CD8-positive, alpha-beta memory T cell (primary cell): ENCODE measurements at places on chromosomes 1 and 21. TPM values are rescaled to one million over a fixed set of nuclear protein-coding genes. Genes with fewer than 3 reads are reported as not detected.

DNA sequence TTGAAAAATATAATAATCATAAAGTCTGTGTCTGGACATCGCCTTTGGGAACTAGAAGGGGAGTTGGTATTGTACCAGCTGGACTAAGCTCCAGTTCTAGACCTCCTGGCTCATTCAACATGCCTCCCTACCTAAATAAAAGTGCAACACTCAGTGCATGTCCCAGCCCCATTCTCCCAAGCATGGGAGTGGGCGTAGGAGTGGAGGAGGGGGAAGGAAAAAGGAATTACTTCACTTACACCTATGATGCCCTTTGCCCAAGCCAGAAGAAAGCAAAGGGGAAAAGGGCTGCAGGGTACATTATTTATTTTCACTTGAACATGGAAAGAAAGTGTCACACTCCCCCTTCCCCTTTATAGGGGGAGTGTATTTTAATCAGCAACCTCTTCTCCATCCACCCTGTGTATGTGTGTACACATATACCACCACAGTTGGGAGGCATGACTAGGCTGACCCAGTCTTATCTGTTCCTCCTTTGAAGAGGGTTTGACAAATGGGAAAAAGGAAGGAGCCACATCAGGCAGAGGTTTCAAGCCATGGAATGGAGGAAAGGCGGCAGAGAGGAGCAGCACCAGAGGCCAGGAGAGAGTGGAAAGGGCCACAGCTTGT is 3.2 kb downstream of the NIT1 start:
- no peak for DNase-seq
- H3K27me3 ChIP-seq = no peaks in the 10 kb centered on the region
- H3K4me3 ChIP-seq = no peak overlapping the region
- H3K36me3 ChIP-seq = peaks cover 30% of the 10 kb centered on the region
- H3K4me1 ChIP-seq = peaks cover 35% of the 10 kb centered on the region

DNA sequence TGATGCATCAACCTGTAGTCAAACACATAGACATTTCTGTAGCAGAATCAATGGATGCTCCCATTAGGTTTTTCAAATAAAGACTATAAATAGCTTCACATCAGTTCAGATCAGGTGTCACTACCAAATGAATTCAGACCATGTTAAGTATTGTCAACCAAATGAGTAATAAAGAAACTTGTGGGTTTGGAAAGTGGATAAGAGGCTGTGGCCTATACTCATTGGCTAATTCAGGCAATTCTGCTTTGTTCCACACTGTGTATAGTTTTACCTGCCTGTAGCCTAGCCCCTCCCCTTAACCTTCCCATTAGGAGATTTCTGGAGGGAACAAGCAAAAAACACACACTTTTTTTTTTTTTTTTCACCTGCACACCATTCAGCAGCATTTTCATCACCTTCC is 321.2 kb downstream of the HLX start:
- H3K36me3 ChIP-seq = no peaks in the 10 kb centered on the region
- DNase-seq = no peak
- no peak overlapping the region for H3K27ac ChIP-seq
- H3K4me1 ChIP-seq = no peaks in the 10 kb centered on the region
- no peak overlapping the region for H3K4me3 ChIP-seq

GRCh38 chr1:205416322-205416721 is 5.5 kb downstream of the LEMD1 start:
- H3K27ac ChIP-seq = no peak overlapping the region
- H3K27me3 ChIP-seq = no peaks in the 10 kb centered on the region
- no peak for DNase-seq
- no peak overlapping the region for H3K4me3 ChIP-seq
- H3K36me3 ChIP-seq = no peaks in the 10 kb centered on the region

GRCh38 chr1:207817166-207817565 is 65.3 kb downstream of the CD46 start:
- peaks cover 50% of the 10 kb centered on the region for H3K36me3 ChIP-seq
- H3K4me1 ChIP-seq = peaks cover 49% of the 10 kb centered on the region
- H3K4me3 ChIP-seq = no peak overlapping the region
- no peak overlapping the region for H3K27ac ChIP-seq

DNA sequence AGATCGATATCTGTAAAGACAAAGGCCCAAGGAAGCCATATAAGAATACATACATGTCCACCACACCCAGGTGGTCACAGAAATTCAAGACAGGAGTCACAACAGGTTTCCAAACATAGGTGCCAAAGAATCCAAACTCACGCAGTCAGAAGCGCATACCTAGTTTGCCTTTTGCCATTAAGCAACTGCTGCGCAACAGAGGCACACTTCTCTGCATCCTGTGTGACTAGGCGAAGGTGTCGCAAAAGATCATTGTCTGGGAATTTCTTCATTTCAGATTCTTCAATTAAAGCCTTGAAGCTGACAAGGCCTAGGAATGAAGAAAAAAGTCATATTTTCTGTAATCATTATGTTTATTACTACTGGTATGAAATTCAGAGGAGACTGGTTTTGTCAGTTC is 32.2 kb upstream of the SYT2 start:
- no peak for DNase-seq
- H3K27me3 ChIP-seq = no peaks in the 10 kb centered on the region
- no peaks in the 10 kb centered on the region for H3K4me1 ChIP-seq

DNA sequence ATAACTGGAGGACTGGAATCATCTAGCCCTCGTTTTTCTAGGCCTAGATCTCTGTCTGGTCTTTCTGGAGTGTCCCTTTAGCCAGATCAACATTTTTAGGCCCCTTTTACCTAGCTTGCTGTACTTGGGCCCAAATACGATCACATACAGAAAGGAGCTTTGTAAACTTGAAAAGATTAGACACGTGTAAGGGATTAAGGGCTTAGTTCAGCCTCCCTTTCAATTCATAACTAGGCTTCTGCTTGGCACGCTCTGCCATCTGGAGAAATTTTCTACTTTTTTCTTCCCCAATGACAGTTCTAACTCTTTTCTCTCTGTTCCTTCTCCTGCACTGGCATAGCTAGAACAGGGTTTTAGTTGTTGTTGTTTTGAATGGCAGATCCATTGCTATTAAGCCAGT is 153.3 kb upstream of the BEND5 start:
- no peaks in the 10 kb centered on the region for H3K36me3 ChIP-seq
- no peaks in the 10 kb centered on the region for H3K27me3 ChIP-seq
- H3K4me3 ChIP-seq = no peak overlapping the region
- no peaks in the 10 kb centered on the region for H3K4me1 ChIP-seq

GRCh38 chr1:201377611-201378092 is at the start of gene TNNT2:
TNNT2 (minus strand) TSS chr1:201377680; CDS start chr1:201373254, 4,426 bp downstream.
- no peaks in the 10 kb centered on the region for H3K4me1 ChIP-seq
- no peak within 1 kb of the TSS for H3K27ac ChIP-seq
- no peak for DNase-seq
- no peaks in the 10 kb centered on the region for H3K36me3 ChIP-seq
- peaks cover 5% of the 10 kb centered on the region for H3K27me3 ChIP-seq

GRCh38 chr1:24098102-24098501 is 13.8 kb downstream of the MYOM3 start:
- no peak overlapping the region for H3K27ac ChIP-seq
- H3K27me3 ChIP-seq = no peaks in the 10 kb centered on the region
- DNase-seq = no peak
- no peak overlapping the region for H3K4me3 ChIP-seq
- no peaks in the 10 kb centered on the region for H3K36me3 ChIP-seq

DNA sequence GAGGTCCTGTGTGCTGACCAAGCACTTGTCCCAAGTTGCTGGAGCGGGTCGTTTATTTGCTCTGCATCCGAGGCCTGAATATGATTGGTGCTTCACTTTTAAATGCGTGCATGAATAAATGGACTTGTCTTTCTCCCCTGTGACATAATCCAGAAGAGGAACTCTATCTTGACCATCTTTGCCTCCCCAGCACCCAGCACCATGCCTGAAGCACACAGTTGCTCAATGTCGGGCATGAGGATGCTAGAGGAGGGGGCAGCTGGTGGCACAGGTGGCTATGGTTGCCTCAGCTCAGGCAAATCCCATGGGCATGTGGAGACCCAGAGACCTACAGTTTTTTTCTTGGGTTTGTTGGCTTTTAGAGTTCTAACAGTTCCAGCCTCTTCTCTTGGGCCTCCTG is 142.6 kb downstream of the KAZN start:
- peaks cover 6% of the 10 kb centered on the region for H3K27me3 ChIP-seq
- H3K4me1 ChIP-seq = no peaks in the 10 kb centered on the region
- DNase-seq = no peak

GRCh38 chr1:71019233-71019969 is 28.2 kb downstream of the PTGER3 start:
- peaks cover 3% of the 10 kb centered on the region for H3K27me3 ChIP-seq
- no peak for DNase-seq
- no peak overlapping the region for H3K4me3 ChIP-seq
- H3K4me1 ChIP-seq = no peaks in the 10 kb centered on the region
- H3K36me3 ChIP-seq = no peaks in the 10 kb centered on the region

DNA sequence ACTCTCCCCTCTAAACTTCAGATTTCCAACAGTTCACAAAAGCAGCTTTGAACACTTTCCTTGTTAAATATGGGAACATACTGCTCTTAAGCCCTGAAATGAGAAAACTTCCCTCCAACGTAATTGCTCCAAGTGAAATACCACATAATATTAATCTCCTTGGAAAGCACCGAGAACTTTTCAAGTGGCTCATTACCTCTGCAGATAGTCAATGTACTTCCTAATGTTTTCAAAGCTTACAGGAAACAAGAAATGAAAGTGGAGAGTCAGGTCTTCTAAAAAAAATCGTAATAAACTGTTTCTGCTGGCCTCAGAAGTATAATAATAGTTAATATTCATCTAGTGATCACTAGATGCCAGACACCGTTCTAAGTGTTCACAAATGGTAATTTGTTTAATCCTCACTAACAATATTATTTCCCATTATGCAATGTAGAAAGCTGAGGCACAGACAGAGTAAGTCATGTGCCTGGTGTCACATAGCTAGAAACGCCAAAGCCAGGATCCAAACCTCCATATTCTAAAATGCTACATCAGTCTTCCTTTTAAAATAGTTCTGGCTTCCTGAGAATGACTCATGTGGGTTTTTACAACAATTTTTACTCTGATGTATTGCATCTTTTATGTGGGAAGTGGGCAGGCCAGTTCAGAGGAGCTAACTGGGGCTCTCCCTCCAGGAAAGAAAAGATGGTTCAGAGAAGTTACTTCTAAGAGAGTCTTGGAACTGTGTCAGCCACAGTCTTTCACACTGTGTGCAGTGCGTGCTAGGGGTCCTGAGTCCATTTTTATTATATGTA is 177.2 kb downstream of the PLPPR4 start:
- no peaks in the 10 kb centered on the region for H3K36me3 ChIP-seq
- H3K4me1 ChIP-seq = no peaks in the 10 kb centered on the region

GRCh38 chr1:235878082-235878811 is 11.5 kb upstream of the LYST start:
- H3K4me1 ChIP-seq = peaks cover 16% of the 10 kb centered on the region
- H3K36me3 ChIP-seq = no peaks in the 10 kb centered on the region
- H3K27ac ChIP-seq = no peak overlapping the region

DNA sequence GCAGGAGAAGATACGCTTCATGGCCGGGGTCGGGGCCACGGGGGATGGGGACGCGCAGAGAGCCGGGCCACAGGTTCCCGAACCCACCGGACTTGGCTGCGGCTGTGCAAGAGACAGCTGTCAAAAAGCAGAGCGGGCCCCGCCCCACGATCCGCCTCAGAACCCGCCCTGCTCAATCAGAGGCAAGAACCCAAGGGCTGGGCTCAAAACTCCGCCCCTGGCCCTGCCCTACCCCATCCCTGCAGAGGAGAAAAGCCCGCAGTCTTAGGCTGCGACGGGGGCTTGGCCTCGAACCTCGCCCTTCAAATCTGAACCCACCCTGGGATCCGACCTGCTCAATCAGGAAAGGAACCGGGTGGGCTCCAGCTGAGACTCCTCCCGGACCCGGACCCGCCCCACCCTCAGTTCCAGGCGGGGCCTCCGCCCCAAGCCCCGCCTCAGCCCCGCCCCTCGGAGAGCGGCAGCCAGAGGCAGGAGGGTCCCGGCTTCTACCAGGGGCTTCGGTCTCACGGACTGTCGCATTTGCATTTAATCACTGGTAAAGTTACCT is at the start of gene ANKRD35:
TSS of gene ANKRD35 (minus strand) at position 129 of the 550 bp plus-strand sequence. CDS start at position 21, 108 bp downstream.
- no peaks in the 10 kb centered on the region for H3K36me3 ChIP-seq
- H3K4me3 ChIP-seq = peak within 1 kb of the TSS; percentile 74
- peak; percentile 85 for DNase-seq
- peaks cover 13% of the 10 kb centered on the region for H3K4me1 ChIP-seq
- H3K27me3 ChIP-seq = peaks cover 18% of the 10 kb centered on the region

- H3K4me3 ChIP-seq = peak overlapping the region; percentile 97
- no peak for DNase-seq
Observed at GRCh38 chr21:33587792-33588484, 546 bp downstream of the DONSON start.

GRCh38 chr1:17597651-17598050 is 58.2 kb downstream of the ARHGEF10L start:
- no peaks in the 10 kb centered on the region for H3K36me3 ChIP-seq
- H3K27me3 ChIP-seq = no peaks in the 10 kb centered on the region
- DNase-seq = no peak
- no peak overlapping the region for H3K4me3 ChIP-seq
- H3K27ac ChIP-seq = no peak overlapping the region

- no peaks in the 10 kb centered on the region for H3K36me3 ChIP-seq
- H3K27me3 ChIP-seq = no peaks in the 10 kb centered on the region
- no peak overlapping the region for H3K27ac ChIP-seq
- no peak for DNase-seq
- no peak overlapping the region for H3K4me3 ChIP-seq
- H3K4me1 ChIP-seq = no peaks in the 10 kb centered on the region
Observed at GRCh38 chr21:35648512-35648911, 411.8 kb downstream of the SETD4 start.

GRCh38 chr1:209319057-209319432 is 264.5 kb upstream of the CAMK1G start:
- H3K4me3 ChIP-seq = no peak overlapping the region
- H3K4me1 ChIP-seq = no peaks in the 10 kb centered on the region

DNA sequence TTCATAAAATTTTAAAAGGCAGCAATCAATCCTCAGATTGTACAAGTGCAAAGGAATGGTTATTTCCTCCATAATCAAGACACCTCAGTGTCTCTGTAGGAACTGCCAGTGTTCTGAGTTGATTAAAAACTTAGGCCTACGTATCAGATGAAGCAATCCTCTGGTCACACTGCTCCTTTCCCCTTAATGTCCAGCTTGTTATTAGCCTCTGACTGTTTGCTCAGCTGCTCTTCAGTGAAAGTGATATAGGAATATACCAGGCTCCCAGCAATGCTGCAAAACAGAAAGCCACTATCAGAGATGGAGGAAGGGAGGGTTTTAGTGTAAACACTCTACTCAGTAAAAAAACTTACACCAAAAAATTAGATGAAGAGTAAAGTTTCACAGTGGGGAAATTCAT is 49.8 kb downstream of the SLC35D1 start:
- H3K27ac ChIP-seq = no peak overlapping the region
- H3K4me1 ChIP-seq = peaks cover 8% of the 10 kb centered on the region
- no peaks in the 10 kb centered on the region for H3K36me3 ChIP-seq
- H3K4me3 ChIP-seq = no peak overlapping the region

DNA sequence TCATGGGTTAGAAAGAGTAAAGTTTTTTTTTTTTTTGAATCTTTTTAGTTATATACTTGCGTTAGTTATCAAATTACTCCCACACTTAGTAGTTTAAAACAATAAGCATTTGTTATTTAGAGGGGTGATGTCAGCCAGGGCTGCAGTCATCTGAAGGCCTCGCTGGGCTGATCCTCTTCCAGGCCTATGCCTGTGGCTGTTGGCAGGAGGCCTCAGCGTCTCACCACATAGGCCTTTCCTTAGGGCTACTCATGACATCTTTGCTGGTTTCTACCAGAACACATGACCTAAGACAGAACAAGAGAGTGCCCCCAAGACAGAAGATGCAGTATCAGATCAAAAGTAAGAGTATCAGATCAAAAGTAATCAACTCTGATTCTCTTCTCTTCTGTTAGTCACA is 167.4 kb downstream of the HHAT start:
- no peaks in the 10 kb centered on the region for H3K27me3 ChIP-seq
- no peaks in the 10 kb centered on the region for H3K36me3 ChIP-seq
- H3K4me3 ChIP-seq = no peak overlapping the region
- no peaks in the 10 kb centered on the region for H3K4me1 ChIP-seq
- DNase-seq = no peak

The FNDC10 gene
- 2.9 TPM for total RNA-seq

The TOR1AIP2 gene
- 71.4 TPM for total RNA-seq

The CD160 gene
- 22.3 TPM for total RNA-seq
